ENCODE measurements at places on chromosomes 2 and 18.

- no peak for DNase-seq
Measured at GRCh38 chr18:8330575-8330974, 278.7 kb upstream of the RAB12 start.

DNA sequence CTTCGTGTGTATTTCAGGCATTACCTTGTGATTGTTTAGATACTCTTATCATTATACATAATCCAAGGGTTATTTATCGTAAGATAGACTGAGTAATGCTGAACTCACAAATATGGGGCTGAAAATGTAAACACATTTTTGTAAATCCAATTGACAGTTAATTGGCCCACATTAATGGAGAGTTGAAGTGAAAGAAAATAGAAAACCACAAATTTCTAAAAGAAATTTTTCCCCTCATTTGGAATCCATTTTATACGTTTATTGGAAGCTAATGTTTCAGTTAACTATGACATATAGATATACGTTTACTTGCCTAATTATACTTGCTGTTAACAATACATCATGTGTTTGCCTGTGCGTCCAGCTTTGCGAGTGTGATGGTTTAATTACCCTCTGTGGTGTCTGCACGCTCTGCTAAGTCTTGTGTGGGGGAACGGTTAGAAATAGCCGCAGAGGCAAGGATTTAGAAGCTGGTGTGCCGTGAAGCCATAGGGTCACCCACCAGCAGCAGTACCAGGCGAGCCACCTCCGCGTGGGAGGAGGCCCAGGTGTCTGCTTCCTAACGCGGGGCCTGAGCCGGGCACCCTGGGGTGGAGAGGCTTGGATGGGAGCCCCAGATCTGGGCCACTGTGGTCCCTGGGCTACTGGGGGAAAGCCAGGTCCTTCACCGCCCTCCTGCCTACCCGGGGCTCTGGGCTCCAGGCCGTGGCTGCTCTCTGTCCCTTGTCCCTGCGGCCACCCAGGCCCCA lies 38.0 kb downstream of the TSHZ1 start:
- no peak for DNase-seq

DNA sequence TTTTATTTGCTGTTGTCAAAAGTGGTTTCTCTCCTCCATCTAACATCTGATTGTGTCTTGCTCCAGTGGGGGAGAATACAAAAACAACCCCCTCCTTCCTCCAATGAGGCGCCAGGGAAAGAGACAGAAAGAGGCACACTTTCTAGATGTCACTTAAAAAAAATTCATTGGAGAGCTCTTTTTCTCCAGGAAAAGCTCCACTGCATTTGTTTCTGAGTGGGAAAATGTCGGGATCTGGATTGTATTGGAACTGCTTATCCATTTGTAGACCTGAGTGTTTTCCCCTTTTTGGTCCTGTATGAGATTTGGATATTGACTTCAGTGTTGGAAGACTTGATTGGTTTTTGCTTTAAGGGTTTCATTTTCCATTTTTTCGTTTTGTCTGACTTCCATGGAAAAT lies 995 bp downstream of the MBD5 start:
- DNase-seq: no peak

DNA sequence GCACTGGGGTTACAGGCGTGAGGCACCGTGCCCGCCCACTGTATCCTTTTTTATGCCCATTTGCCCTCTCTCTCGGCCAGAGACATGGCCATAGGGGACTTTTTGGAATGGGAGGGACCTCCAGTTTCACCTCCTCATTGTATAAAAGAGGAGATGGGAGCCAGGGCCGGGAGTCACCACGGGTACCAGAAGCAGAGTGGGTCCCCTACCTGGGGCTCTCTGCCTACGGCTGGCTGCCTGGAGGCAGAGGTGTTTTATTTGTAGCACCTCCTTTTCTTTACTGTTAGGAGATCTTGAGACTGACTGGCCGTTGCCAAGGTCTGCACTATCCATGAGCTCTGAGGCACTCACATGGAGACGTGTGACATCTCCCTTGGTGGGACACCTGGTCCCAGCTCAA lies 162.8 kb downstream of the LDLRAD4 start:
- DNase-seq: no peak

- DNase-seq: no peak
Measured at GRCh38 chr2:33660416-33661123, 61.5 kb upstream of the FAM98A start.

GRCh38 chr2:69798909-69799526 lies 30.4 kb upstream of the GMCL1 start:
- no peak for DNase-seq

- peak; percentile 99 for DNase-seq
Measured at GRCh38 chr2:189661148-189661956, at the start of gene ASNSD1. Gene ASNSD1, plus strand, starts transcription at chr2:189661459. Its CDS starts 4,674 bp downstream, at chr2:189666133.

DNA sequence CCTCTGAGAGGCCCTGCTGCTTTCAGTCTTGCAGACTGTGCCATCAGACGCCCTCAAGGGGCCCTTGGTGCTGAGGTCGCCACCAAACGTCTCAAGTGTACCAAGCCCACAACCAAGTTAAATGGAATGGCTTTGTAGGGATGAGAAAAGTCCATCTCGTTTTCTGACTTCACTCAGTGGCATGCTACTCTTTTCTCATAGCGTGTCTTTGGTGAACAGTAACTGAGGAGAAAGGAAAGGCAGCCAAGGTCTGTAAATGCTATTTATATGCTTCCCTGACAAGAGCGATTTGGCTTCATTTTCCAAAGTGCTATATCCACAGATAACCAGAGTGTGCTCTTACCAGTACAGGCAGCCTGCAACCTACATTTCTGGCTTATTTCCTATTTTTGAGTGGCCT lies 123.0 kb downstream of the MTX2 start:
- peak; percentile 60 for DNase-seq

DNA sequence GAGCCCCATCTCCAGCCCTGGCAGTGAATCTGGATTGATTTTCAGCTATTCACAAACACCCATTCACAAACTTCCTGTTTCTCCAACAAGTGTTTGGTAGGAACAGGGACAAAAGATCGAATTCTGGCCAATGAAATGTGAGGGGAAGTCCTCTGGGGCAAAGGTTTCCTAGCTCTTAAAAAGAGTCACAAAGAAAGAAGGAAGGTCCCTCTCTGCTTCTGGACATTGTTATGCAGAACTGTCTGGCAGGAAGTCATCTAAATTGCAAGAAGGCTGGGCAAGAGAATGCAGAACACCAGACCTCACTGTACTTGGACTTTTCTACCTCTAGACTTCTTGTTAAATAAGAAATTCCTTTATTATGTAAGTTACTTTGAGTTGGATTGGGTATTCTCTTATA lies 137.3 kb downstream of the CCDC148 start:
- no peak for DNase-seq

DNA sequence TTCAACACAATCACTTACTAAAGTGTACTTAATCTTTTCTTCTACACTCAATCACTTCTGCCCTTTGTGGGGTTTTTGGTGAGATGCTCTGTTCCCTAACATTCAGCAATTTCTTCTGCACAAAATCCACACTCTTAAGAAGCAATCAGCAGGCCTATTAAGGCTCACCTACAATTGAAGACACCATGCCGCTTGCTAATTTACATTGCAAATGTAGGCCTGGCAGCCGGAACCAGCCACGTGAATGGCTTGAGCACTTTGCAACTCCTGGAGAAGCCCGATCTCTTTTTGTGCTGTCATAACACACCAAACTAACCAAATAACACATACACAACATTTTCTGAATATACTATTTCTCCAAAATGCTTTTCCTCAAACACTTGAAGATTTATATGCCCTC lies 66.3 kb downstream of the NYAP2 start:
- no peak for DNase-seq

- no peak for DNase-seq
Measured at GRCh38 chr2:27006602-27007415, 26.0 kb upstream of the TMEM214 start.

GRCh38 chr2:36976065-36976464 lies 9.7 kb upstream of the STRN start:
- no peak for DNase-seq

DNA sequence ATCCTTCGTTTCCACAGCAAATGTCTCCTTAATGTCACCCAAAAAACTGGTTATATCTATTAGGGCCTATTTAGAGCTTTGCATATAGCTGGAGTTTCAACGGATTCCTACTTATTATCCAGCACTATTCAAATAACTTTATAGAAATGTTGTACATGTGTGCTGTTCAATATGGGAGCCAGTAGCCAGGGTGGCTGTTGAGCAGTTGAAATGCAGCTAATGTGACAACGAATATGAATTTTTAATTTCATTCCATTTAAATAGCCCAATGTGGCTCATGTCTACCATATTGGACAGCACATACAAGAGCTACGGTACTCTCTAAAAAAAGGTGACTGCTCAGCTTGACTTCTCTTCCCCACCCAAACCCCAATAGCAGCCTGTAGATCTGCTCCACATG lies 2.4 kb downstream of the APOB start:
- DNase-seq: no peak

GRCh38 chr2:42342795-42343241 lies 18.2 kb downstream of the COX7A2L start:
- no peak for DNase-seq

DNA sequence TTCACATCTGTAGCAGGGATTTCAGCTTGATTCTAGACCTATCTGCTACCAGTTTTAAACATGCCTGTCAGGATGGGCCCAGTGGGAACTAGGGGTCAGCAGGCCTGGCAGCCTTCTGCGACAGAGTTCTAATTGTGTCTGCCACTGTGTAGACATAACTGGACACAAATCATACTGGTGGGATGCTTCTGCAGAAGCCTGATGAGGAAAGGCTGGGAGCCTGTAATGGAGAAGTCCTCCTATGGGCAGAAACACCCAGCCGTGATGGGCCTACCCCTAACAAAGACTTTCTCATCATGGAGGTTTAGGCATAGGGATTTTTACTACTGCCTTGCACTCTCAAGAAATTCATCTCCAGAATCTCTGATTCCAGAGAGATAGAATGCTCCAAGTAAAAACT lies 166.9 kb downstream of the PDE11A start:
- no peak for DNase-seq

GRCh38 chr2:76748581-76749296 lies 773.4 kb downstream of the LRRTM4 start:
- DNase-seq: no peak

- no peak for DNase-seq
Measured at GRCh38 chr2:202148515-202149154, 75.6 kb downstream of the KIAA2012 start.

DNA sequence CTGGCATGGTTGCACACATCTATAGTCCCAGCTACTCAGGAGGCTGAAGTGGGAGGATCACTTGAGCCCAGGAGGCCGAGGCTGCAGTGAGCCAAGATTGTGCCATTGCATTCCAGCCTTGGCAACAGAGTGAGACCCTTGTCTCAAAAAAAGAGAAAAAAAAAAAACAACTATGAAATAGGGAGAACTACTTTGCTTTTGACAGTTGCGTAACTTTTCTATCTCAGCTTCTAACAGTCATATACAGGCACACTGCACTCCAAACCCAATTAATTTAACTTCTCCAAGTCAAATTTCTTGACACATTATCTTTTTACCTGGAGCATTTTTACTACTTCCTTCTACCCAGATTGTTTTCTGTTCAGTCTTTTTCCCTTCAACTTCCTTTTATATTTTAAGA lies 24.1 kb upstream of the VWC2L start:
- DNase-seq: no peak

DNA sequence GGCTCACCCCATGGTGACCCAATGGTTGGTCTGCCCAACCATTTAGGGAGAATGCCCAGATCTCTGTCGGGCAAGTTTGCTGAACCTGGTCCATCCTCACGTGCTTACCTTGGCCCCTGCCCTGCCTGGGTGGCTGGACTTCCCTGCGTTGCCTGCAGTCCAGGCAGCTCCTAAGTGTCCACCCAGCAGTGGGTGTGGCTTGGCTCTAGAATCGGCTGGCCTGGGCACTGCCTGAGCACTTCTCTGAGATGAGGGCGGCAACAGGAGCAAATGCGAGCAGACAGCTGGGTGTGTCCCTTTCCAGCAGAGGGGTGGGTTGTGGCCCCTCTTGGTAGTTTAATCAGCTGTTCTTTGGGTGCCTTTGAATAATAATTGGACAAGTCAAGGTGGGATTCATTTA lies 11.3 kb downstream of the PCARE start:
- DNase-seq: no peak

- DNase-seq: no peak
Measured at GRCh38 chr2:225398372-225398771, 1.1 kb upstream of the NYAP2 start.

DNA sequence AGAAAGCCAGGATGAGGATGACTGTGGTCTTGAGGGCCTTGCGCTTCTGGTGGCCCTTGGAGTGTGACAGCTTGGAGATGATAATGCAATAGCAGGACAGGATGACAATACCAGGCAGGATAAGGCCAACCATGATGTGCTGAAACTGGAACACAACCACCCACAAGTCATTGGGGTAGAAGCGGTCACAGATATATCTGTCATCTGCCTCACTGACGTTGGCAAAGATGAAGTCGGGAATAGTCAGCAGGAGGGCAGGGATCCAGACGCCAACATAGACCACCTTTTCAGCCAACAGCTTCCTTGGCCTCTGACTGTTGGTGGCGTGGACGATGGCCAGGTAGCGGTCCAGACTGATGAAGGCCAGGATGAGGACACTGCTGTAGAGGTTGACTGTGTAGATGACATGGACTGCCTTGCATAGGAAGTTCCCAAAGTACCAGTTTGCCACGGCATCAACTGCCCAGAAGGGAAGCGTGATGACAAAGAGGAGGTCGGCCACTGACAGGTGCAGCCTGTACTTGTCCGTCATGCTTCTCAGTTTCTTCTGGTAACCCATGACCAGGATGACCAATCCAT lies 2.7 kb downstream of the CXCR4 start:
- no peak for DNase-seq

DNA sequence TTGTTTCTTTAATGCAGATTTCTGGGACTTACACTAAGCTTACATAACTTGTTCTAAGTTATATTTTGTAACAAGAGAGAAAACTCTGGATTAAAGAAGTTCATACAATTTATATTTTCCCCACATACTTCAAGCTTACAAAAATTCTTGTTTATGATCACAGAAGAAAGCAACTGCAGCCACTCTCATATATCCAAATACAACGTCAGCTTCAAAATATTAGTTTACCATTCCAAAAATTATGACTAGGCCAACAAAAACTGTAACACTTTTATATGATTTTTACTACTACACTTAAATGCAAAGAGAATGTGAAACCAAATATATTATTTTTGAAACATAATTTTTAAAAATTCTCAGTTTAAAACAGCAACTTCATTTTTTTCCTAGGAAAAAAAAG lies 30.9 kb downstream of the LPIN2 start:
- DNase-seq: no peak

DNA sequence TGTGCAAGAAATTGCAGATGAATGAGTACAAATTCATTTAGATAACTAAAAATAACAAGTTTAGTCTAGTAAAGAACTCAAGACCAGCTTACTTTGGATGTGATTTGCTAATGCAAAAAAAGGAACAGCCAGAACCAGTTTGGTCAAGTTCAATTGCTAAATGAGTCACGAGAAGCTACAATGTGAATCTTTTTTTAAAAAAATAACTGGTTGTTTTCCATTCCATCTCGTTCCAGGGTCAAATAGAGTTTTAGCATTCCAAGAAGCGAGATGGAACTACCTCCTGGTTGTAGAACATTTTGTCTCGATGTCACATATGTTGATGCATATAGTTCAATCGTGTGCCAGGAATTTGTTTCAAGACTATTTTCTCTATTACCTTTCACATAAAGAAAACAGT lies 65.0 kb upstream of the IKZF2 start:
- DNase-seq: peak; percentile 67

All from brain pericyte (primary cell).